OCI-M1 (cell line): ENCODE measurements at places on chromosomes 6 and 20.

GRCh38 chr6:140487586-140487985 lies 1113.1 kb upstream of the CITED2 start:
- DNase-seq = no peak

GRCh38 chr6:139373154-139373927 lies 1.1 kb downstream of the CITED2 start:
- peak; percentile 80 for DNase-seq

DNA sequence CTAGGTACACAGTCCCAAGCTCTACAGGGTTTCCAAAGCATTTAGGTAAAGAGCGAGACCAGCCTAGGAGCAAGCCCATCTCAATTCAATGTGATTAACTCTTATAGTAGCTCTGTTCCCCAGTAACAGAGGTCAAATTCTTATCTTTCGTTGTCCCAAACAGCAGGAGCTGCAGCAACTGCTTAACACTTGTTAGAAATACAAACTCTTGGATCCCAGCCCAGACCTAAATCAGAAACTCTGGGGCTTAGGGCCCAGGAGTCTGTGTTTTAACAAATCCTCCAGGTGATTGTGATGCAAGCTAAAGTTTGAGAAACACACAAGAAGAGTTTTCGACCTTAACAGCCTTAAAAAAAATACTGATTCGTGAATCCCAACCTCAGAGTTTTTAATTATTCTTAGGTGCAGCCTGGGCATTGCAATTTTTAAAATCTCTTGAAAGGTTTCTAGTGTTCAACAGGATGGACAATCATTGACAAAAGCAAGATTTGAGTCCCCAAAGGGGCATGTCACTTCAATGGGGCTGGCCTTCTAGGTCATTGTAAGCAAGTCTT lies 127.4 kb upstream of the HCRTR2 start:
- DNase-seq = peak; percentile 68

GRCh38 chr6:122222761-122223160 lies 176.7 kb upstream of the HSF2 start:
- peak; percentile 55 for DNase-seq
